ENCODE measurements at places on chromosomes 5 and 9.

- no peak for DNase-seq
These were observed 1.0 kb downstream of the AQP3 start for GRCh38 chr9:33446240-33446945.

DNA sequence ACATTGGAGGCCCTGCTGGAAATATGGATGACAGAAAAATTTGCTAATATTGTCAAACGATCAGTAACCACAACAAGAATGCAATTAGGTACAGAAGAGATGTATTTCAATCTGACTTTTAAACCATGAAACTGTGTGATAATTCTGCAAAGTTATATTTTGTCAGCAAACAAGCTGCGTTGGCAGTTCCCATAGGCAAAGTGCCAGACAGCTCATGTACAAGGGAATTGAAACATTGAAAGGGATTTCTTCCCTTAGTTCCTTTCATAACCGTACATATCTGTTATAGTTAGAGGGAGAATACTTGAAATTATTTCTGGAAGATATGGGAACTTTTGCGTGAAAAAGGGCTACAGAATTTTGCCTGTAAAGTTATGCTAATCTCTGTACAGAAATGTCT is 419.4 kb upstream of the PTGER4 start:
- DNase-seq = peak; percentile 76

GRCh38 chr5:1488882-1489680 is 34.7 kb downstream of the LPCAT1 start:
- no peak for DNase-seq

GRCh38 chr9:15469406-15469805 is 41.4 kb downstream of the PSIP1 start:
- DNase-seq = peak; percentile 85

GRCh38 chr9:114606597-114607207 is 4.4 kb upstream of the TMEM268 start:
- no peak for DNase-seq

GRCh38 chr9:84922051-84922450 is 252.5 kb downstream of the NTRK2 start:
- no peak for DNase-seq

- DNase-seq = no peak
These were observed 45.6 kb downstream of the CNTRL start for GRCh38 chr9:121120386-121120785.

- DNase-seq = no peak
These were observed 299.1 kb upstream of the PRR16 start for GRCh38 chr5:120164986-120165385.

- DNase-seq = no peak
These were observed 316.1 kb downstream of the IRX1 start for GRCh38 chr5:3911773-3912172.

DNA sequence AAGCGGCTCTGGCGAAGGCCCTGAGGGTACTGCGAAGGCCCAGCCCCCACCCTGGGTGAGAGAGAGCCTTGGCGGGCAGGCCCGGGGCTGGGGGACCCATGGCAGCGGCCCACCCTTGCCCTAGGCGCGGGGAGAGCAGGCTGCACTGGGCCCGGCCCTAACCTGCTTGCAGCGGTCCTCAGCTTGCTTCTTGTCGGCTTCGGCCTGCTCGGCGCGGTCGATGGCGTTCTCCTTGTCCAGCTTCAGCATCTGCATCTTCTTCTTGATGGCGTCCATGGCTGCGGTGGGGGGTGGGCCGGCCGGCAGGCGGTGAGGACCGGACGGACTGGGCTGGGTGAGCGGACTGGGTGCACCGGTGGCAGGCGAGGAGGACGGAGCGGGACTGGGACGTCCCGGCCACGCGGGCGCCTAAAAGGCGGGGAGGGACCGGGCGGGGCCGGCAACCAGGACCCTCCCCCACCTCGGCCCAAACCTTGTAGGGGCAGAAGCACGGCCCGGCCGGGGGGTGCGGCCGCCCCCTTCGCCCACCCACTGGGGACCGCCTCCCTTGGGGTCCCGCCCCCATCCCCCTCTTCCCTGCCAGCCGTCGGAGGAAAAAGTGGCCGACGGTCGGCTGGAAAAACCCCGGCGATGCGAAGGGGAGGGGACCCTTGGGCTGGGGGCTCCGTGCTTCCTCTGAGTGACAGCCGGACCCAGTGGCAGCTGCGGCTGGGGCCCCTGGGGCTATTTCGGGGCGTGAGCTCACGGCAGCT is at the start of gene TPM2:
TSS of gene TPM2 (minus strand) at position 384 of the 752 bp plus-strand sequence. CDS start at position 276, 108 bp downstream.
- peak; percentile 28 for DNase-seq

GRCh38 chr9:23117616-23118015 is 671.0 kb downstream of the DMRTA1 start:
- DNase-seq = no peak

DNA sequence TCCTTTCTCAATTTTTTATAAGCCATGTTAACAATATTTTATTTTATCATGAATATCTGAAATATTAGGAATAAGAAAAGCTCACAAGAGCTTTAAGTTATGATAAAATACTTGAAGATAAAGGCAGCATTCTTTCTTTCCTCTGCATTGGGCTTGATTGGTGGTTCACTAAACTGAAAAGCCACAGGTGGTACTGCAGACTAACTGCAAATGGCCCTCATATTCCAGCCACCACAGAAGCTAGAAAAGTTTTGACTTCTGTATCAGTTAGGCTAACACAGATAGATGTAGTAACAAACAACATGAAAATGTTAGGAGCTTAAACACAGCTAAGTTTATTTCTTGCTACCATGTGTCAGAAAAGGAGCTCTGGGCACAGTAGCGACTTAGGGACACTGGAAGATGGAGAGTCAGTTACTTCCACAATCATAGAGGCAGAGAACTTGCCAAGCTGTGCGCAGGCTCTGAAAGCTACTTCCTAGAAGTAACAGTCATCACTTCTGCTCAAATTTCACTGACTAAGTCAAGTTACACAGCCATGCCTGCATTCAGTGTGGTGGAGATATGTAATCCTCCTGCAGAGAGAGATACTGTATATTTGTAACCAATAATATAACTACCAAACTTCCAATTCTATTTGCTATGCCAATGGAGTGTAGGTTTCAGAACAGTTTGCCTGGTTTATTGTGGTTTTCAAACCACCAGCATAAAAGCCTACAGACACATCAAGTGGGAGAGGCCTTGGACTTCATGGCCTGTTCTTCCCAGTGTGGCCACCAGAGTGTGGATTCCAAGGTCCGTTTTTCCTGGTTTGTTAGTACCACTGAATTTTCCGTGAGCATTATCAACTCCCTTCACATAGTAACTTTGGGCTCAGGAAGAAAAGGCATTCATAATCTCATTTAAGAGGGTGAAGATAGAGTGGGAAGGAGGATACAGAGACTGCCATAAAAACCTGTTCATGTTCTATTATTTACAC is 268.3 kb downstream of the PJA2 start:
- DNase-seq = no peak

DNA sequence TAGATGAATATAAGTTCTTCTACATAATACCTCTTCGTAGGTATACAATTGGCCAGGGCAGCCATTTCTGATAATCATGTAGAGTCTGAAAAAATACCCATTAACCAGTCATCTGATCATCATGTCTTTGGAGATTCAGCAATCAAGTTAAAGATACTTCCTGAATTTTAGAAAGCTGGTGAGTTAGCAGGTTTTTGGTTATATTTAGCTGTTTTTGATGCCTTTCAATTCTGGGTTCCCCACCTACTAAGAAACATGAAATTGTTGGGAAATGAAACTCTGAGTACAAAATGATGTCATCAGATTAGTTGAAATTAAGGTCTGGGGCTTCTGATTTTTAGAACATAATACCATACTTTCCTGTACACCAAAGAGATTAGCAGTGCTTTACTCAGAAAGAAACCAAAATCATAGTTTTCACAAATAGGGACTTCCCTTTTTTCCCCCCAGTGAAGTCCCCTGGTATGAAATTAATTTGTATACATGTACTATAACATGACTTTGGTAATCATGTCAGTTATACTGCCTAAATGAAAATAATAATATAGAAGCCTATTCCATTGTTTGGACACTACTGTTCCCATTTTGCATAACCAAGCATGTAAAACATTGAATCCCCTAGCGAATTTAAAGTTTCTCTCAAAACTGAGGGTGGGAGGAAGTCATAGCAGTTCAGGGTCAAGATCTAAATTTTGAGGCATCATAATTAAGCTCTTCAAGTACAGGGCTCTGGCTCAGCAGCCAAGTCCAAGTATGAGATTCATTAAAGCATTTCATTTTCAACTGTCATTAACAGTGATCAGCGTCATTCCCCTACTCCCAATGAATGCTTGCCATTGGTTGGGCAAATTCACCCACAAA is 17.9 kb downstream of the PRLR start:
- no peak for DNase-seq

DNA sequence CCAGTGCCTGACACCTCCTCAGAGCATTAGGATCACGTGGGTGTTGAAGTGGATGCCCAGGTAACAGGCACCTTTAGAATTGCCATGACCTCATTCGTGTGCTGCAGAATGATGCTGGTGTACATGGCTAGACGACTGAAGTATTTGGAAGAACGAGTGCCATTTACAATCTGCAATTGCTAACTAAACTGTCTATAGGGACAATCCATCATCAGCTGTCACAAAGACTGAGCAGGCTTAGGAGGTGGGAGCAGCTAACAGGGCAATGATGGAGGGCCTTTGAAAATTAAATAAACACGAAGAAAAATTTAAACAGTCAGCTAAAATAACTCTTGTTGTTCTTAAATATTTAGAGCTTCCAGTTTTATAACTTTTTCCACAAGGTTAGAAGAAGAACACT is 375.8 kb downstream of the GADD45G start:
- DNase-seq = no peak

GRCh38 chr5:179177711-179178575 is 117.8 kb downstream of the ZNF354C start:
- DNase-seq = no peak

- DNase-seq = no peak
These were observed 407.1 kb upstream of the PAPPA start for GRCh38 chr9:115746496-115746895.

DNA sequence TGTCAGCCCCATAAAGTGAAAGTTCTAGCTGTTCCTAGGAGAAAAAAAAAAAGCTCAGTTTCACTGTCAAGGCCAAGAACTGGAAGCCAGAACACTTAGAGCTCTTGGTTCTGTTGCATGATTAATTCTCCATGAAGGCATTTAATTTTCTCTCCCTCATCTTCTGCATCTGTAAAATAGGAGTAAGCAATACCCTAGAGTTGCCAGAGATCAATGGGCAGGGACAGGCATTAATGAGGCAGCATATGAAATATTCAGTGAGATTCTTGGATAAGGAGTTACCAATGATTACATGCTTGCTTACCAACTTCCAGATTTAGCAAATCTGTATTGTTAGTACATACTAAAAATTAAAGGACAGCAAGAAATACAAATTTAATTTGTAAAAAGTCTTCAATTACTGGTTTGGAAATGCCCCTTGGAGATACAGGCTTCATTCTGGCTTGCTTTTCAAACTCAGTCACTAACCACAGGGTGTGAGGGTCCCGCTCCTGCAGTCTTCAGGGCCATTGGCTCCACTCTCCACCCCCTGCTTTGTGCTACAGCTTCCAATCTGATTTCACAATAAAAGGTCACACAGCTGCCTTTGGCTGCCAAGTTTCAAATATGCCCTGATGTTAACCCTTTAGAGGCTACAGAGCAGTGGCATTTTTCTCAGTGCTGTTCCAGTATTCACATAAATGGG is 624.6 kb downstream of the BNC2 start:
- DNase-seq = no peak

DNA sequence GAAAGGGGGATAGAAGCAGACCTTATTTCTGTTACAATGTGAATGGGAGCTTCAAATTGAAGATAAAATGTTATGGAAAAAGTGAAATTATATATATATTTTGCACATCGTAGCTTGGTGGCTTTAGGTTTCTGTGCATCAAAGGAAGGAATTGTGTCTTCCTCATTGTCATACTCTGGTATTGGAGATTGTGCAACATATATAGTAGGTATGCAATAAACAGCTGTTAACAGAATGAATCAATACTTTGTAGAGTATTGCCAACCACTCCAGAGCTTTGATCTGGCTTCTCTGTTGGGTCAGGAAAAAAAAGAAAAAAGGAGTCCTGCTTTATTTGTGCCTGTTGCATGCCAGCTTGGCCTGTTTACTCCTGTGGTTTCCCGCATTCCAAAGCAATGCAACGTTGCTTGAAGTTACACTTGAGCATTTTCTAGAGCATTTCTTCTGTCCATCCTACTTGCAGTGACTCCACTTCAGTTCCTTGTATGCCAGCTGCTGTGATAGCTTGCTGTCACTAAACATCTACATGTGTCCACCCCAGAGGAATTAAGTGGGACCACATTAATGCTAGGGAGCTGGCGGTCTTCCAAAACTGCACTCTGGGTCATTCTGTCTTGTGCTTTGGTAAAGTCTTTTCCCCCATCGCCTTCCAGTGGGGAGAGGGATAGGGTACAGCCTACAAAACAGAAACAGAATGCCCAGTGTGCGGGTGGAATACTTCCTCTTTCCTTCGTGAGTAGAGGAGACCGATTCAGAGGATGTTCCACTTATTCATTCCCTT is 62.0 kb upstream of the MEF2C start:
- DNase-seq = no peak

- no peak for DNase-seq
These were observed 3.6 kb upstream of the TMEM38B start for GRCh38 chr9:105690742-105691141.

- no peak for DNase-seq
These were observed 16.8 kb downstream of the CTXN3 start for GRCh38 chr5:127665641-127666040.

DNA sequence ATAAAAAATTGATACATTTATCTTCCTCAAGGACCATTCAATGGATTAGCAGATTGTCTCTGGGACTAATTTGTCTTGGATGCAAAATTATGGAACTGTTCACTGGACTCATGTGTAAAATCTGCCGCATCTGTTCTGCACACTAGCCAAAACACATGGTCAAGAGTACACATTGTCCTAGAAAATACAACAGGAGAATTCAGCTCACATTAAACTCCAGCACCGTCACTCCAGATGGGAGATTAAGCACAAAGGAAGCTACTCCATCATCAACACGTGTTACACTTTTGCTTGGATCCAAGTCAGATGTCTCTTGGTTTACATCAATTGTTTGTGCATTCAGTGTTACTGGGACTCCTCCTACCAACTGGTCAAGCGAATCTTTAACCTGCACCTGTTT is 28.8 kb downstream of the C5 start:
- DNase-seq = no peak

- no peak for DNase-seq
These were observed 285.8 kb downstream of the ISL1 start for GRCh38 chr5:51669095-51669494.

GRCh38 chr5:107814183-107814827 is 143.6 kb upstream of the EFNA5 start:
- no peak for DNase-seq

- DNase-seq = no peak
These were observed 393.1 kb upstream of the IRX1 start for GRCh38 chr5:3202570-3202969.

DNA sequence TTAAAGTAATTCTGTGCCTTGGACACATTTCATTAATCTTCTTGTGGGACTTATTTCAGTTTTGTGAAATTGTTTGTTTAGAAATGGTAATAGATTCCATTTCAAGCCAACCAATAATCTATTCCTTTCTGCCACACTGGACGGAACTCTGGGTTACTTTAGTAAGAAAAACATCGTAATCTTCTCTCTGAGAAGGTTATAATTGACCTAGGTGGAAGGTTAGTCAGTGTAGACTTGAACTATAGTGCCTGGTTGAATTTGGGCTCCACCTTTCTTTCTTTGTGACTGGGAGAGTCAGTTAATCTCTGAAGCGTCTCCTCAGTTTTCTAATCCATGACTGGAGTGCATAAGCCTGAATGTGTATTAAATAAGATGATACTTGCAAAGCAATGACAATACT is 89.7 kb upstream of the PRLR start:
- DNase-seq = no peak

- DNase-seq = peak; percentile 33
These were observed 56.6 kb downstream of the SNCAIP start for GRCh38 chr5:122368510-122369251.
